Activated T-helper 2 cell treated with anti-CD3 and anti-CD28 coated beads, Interferon-gamma antibody, Interleukin-2, Interleukin-4, amounts not matched to agents 10 μg/mL and 5 μg/mL and 100 μg/mL, durations not matched to agents 14 hours and 24 hours and 36 hours (primary cell): ENCODE measurements at places on chromosomes 1 and 21. TPM values are rescaled to one million over a fixed set of nuclear protein-coding genes. Genes with fewer than 3 reads are reported as not detected.

- no peak overlapping the region for H3K4me3 ChIP-seq
- H3K4me1 ChIP-seq, result no peaks in the 10 kb centered on the region
- DNase-seq, result no peak
- no peaks in the 10 kb centered on the region for H3K36me3 ChIP-seq
- H3K27ac ChIP-seq, result no peak overlapping the region
Measured at GRCh38 chr1:50156241-50157010, 47.7 kb downstream of the ELAVL4 start.

Gene DUSP10
- total RNA-seq, result 21.0 and 21.7 TPM in 2 replicates

- H3K27me3 ChIP-seq, result peaks cover 7% of the 10 kb centered on the region
- H3K4me1 ChIP-seq, result no peaks in the 10 kb centered on the region
- no peaks in the 10 kb centered on the region for H3K36me3 ChIP-seq
- H3K4me3 ChIP-seq, result no peak overlapping the region
Measured at GRCh38 chr1:55427606-55428005, 212.4 kb upstream of the USP24 start.

DNA sequence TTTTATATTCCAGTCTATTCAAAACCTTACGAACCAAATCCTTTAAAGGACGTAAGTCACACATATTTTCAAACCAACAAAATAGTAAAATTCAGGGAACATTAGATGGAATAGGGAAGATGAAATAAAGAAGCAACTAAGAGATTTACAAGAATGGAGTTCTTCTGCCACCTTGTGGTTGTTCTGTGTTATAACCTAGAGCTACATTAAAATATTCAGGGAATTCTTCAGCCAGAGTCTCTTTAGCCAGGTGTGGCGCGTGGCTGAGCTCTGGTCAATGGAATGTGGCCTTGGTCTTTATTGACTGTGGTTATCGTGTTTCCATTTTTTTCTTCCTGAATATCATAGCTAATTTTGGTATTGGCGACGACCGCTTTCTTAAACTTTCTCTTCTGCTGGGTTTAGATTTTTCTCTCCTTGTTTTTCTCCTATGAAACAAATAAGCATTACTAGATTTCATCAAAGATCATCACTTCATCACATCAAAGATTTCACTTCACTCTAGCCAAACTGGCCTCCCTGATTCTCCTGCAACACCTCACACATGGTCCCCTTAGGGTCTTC, 221.3 kb downstream of the MRPL39 start:
- H3K27me3 ChIP-seq, result peaks cover 2% of the 10 kb centered on the region
- no peak overlapping the region for H3K27ac ChIP-seq
- no peak overlapping the region for H3K4me3 ChIP-seq
- peaks cover 15% of the 10 kb centered on the region for H3K4me1 ChIP-seq
- H3K36me3 ChIP-seq, result no peaks in the 10 kb centered on the region
